Chondrocyte (in vitro differentiated cells): ENCODE measurements at places on chromosomes 5 and 9. TPM values are rescaled to one million over a fixed set of nuclear protein-coding genes. Genes with fewer than 3 reads are reported as not detected.

SPATA31C1 gene
- not detected in 3 replicates for total RNA-seq

TNC gene
- 61.3 to 179 TPM (median 64.1 TPM) in 3 replicates for total RNA-seq

IFT74 gene
- total RNA-seq, result 10.3 to 12.3 TPM (median 10.3 TPM) in 3 replicates

TICAM2 gene
- 3.2 to 4.7 TPM (median 4.0 TPM) in 3 replicates for total RNA-seq

GDF9 gene
- total RNA-seq, result 0.29 to 0.38 TPM (median 0.30 TPM) in 3 replicates

DNA sequence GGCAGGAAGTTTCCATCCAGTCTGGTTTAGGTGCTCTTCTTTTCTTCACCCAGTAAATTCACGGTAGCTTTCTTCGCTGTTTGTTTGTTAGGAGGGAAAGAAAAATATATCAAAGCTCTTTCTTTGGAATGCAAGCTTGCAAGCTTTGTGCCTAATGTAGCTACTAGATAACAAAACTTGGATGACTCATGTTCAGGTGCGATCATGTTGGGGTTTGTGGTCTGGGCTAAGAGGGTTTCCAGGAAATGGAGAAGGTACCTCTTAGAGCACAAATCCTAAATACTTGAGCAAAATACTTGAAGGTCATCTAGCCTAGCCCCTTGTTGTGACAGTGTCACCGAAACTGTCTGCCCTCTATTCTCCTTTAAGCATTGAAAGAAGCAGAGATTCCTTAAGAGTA lies 17.7 kb downstream of the SRP19 start:
- H3K36me3 ChIP-seq, result peaks cover 21% of the 10 kb centered on the region
- H3K4me1 ChIP-seq, result peaks cover 17% of the 10 kb centered on the region
- DNase-seq, result no peak
- H3K27me3 ChIP-seq, result no peaks in the 10 kb centered on the region

DNA sequence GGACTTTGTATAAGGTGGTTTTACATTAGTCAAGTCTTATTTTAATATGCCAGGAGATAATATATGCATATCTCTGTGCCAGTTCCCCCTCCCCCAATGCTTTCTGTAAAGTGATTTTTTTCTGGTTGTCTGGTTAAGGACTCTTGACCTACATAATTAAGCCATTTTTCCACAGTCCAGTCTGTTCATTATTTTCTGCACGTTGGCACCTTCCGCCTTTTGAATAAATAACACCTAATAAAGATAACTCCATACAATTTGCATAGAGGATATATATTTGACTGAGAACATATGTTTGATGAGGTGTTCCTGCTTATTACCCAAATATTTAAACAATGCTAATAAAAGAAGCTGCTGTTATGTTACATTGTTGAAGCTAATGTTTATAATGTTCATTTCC lies 320.9 kb downstream of the DMAC1 start:
- H3K4me3 ChIP-seq, result no peak overlapping the region
- no peaks in the 10 kb centered on the region for H3K36me3 ChIP-seq
- H3K27me3 ChIP-seq, result no peaks in the 10 kb centered on the region
- H3K27ac ChIP-seq, result no peak overlapping the region
- no peaks in the 10 kb centered on the region for H3K4me1 ChIP-seq

GRCh38 chr9:111187376-111187775 lies 142.6 kb downstream of the OR2K2 start:
- no peaks in the 10 kb centered on the region for H3K27me3 ChIP-seq
- H3K36me3 ChIP-seq, result peaks cover 3% of the 10 kb centered on the region
- DNase-seq, result no peak
- H3K4me3 ChIP-seq, result no peak overlapping the region

DNA sequence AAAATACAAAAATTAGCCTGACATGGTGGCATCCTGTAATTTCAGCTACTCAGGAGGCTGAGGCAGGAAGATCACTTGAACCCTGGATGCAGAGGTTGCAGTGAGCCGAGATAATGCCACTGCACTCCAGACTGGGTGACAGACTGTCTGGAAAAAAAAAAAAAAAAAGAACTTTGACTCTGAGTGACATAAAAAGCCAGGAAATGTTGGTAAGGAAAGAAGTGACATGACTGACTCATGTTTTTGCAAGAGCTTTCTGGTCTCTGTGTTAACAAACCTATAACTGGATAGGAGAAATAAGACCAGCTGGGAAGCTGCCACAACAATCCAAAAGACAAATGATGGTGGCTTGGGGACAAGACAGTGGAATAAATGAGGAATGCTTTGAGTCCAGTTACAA lies 272.1 kb downstream of the HINT1 start:
- peaks cover 4% of the 10 kb centered on the region for H3K27me3 ChIP-seq
- H3K36me3 ChIP-seq, result peaks cover 4% of the 10 kb centered on the region
- no peaks in the 10 kb centered on the region for H3K4me1 ChIP-seq
- no peak for DNase-seq

GRCh38 chr9:20623021-20623747 lies 885 bp upstream of the MLLT3 start:
- H3K36me3 ChIP-seq, result no peaks in the 10 kb centered on the region
- H3K4me3 ChIP-seq, result peak overlapping the region; percentile 89
- H3K27me3 ChIP-seq, result no peaks in the 10 kb centered on the region

GRCh38 chr5:2542821-2543220 lies 208.7 kb downstream of the IRX2 start:
- H3K4me1 ChIP-seq, result peaks cover 1% of the 10 kb centered on the region
- no peaks in the 10 kb centered on the region for H3K36me3 ChIP-seq
- H3K27me3 ChIP-seq, result peaks cover 9% of the 10 kb centered on the region
- DNase-seq, result no peak

DNA sequence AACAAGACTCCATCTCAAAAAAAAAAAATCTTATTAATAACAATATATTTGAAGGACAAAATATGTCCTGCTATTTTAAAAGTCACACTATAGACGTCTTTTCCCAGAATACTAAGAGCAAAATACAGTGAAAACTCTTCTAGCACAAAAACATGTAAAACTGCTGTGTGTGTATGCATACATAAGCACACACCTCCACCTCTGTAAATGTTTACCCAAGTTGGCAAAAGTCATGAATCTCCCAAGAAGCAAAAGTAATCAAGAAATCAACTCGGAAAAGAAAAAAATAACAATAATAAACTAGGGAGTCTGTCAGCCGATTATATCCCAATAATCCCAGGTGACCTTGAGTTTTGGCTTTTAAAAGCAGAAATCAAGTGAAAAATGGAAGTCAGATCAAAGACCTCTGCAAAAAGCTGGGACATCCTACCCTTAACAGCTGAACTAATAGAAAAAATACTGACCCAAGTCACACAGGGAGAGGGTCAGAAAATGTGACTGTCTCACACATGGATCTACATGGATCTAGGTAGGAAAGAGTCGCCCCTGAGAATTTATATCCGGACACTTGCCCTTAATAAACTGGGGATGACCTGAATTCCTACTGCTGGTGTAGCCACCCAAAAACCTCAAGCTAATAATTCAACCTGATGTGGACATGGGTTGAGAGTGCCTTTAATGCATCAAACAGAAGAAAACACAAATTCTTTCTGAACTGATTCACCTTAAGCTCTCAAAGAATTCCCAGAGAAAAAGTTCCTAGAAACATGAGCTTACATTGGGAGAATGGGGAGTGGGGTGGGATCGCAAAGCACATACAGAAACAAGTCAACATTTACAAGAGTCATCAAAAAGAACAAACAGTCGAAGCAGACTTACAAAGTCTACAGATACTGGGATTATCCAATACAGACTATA lies 29.9 kb downstream of the LPAR1 start:
- H3K27ac ChIP-seq, result no peak overlapping the region
- no peaks in the 10 kb centered on the region for H3K27me3 ChIP-seq
- H3K4me1 ChIP-seq, result peaks cover 28% of the 10 kb centered on the region
- H3K4me3 ChIP-seq, result no peak overlapping the region
- DNase-seq, result no peak

DNA sequence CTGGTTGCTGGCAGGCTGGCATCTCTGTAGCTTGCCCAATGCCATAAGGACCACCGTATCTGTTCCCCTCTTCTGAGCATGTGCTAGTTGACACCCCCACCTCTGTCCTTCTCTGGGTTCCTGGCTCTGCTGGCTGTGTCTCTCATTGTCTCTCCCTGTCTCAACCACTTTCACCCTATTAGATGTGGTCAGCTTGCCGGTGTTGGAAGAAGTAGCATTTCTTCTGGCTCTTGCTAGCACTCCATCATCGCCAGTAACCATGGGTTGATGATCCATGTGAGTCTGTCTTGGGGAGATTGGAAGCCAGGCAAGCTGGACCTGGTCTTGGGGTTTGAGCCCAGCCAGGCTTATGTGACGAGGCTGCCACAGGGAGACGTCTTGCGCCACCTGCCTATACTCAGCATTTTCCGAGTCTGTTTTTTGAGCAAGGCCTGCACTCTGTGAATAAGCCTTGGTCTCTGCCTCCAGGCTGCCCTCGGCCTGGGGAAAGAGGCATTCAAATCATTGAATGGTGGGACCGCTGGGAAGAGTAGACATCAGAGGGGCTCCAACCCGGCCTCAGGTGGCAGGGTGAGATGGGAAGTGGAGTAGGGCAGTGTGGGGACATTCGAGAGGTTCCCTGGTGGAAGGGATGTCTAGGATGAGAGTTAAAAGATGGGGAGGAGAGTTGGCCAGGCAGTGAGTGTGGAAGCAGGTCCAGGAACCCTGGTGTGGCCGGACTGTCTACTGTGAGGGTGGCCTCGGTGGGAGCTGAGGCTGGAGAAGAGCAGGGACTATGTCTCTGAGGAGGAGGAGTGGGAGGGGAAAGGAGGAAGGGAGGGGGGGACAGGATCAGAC lies 74.3 kb downstream of the ZNF618 start:
- no peak for DNase-seq
- no peaks in the 10 kb centered on the region for H3K27me3 ChIP-seq
- H3K27ac ChIP-seq, result no peak overlapping the region
- H3K36me3 ChIP-seq, result no peaks in the 10 kb centered on the region

- H3K36me3 ChIP-seq, result peaks cover 47% of the 10 kb centered on the region
- DNase-seq, result no peak
- H3K27ac ChIP-seq, result peak overlapping the region; percentile 54
- peaks cover 9% of the 10 kb centered on the region for H3K4me1 ChIP-seq
- no peaks in the 10 kb centered on the region for H3K27me3 ChIP-seq
Observed at GRCh38 chr9:131618071-131618479, 72.8 kb downstream of the PRRT1B start.

GRCh38 chr9:4674783-4675182 lies 4.6 kb upstream of the CDC37L1 start:
- no peaks in the 10 kb centered on the region for H3K27me3 ChIP-seq
- H3K27ac ChIP-seq, result no peak overlapping the region
- H3K4me1 ChIP-seq, result peaks cover 14% of the 10 kb centered on the region
- no peak overlapping the region for H3K4me3 ChIP-seq
- DNase-seq, result no peak

- H3K27me3 ChIP-seq, result no peaks in the 10 kb centered on the region
- no peak overlapping the region for H3K4me3 ChIP-seq
- no peak overlapping the region for H3K27ac ChIP-seq
- H3K4me1 ChIP-seq, result peaks cover 8% of the 10 kb centered on the region
Observed at GRCh38 chr9:27272103-27272502, 24.8 kb downstream of the EQTN start.

- no peaks in the 10 kb centered on the region for H3K27me3 ChIP-seq
- H3K27ac ChIP-seq, result no peak overlapping the region
- no peak for DNase-seq
- H3K4me3 ChIP-seq, result no peak overlapping the region
Observed at GRCh38 chr5:92665506-92665905, 915.5 kb downstream of the NR2F1-AS1 start.

- peaks cover 23% of the 10 kb centered on the region for H3K4me1 ChIP-seq
- H3K27me3 ChIP-seq, result peaks cover 8% of the 10 kb centered on the region
- no peak overlapping the region for H3K27ac ChIP-seq
- peaks cover 2% of the 10 kb centered on the region for H3K36me3 ChIP-seq
Observed at GRCh38 chr9:108163321-108164005, 673.9 kb upstream of the KLF4 start.

DNA sequence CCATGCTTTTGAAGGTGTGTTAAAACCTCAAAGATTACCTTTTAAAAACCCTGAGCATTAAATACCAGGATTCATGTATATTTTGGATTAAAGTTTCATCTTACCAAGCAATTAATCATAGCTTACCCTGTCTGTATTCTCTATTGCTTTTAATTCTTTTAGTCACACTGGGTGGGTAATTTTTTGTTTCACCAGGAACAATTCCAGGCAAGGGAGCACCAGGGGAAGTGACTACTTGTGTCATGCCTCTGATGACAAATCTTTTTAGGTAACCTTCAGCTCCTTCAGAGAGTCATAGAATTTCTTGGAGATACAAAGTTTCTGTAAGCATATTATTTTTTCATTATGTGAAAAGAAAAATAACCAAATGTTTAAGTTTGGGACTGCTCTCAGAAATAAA lies 33.4 kb upstream of the ANXA1 start:
- H3K4me1 ChIP-seq, result peaks cover 33% of the 10 kb centered on the region
- H3K27ac ChIP-seq, result no peak overlapping the region
- H3K27me3 ChIP-seq, result no peaks in the 10 kb centered on the region
- DNase-seq, result no peak
- no peaks in the 10 kb centered on the region for H3K36me3 ChIP-seq

- no peak overlapping the region for H3K4me3 ChIP-seq
- no peak overlapping the region for H3K27ac ChIP-seq
- peaks cover 7% of the 10 kb centered on the region for H3K36me3 ChIP-seq
- DNase-seq, result no peak
- H3K27me3 ChIP-seq, result no peaks in the 10 kb centered on the region
Observed at GRCh38 chr5:95778713-95779436, 43.7 kb downstream of the GLRX start.

GRCh38 chr9:131385296-131385695 lies 8.6 kb upstream of the PRRC2B start:
- no peaks in the 10 kb centered on the region for H3K27me3 ChIP-seq
- H3K36me3 ChIP-seq, result no peaks in the 10 kb centered on the region
- H3K27ac ChIP-seq, result no peak overlapping the region
- no peak overlapping the region for H3K4me3 ChIP-seq
- no peak for DNase-seq
- H3K4me1 ChIP-seq, result peaks cover 13% of the 10 kb centered on the region

- no peaks in the 10 kb centered on the region for H3K27me3 ChIP-seq
- peaks cover 28% of the 10 kb centered on the region for H3K4me1 ChIP-seq
- DNase-seq, result no peak
- H3K27ac ChIP-seq, result no peak overlapping the region
Observed at GRCh38 chr9:120481248-120481647, 98.7 kb downstream of the CDK5RAP2 start.

DNA sequence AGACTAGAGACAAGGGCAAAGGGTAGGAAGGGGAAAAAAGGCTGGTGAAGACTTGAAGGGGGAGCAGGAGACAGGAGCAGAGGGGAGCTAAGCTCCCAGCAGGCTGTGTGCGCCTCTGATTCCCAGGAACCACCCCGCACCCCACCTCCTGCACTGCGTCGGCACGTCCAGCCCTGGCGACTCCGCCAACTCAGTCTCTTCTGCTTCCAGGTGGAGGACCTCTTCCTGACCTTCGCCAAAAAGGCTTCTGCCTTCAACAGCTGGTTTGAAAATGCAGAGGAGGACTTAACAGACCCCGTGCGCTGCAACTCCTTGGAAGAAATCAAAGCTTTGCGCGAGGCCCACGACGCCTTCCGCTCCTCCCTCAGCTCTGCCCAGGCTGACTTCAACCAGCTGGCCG lies 30.5 kb downstream of the DYNC2I2 start:
- DNase-seq, result peak; percentile 63
- peak overlapping the region; percentile 76 for H3K27ac ChIP-seq
- H3K36me3 ChIP-seq, result peaks cover 53% of the 10 kb centered on the region
- no peaks in the 10 kb centered on the region for H3K4me1 ChIP-seq

GRCh38 chr9:113620377-113621161 lies 157.0 kb downstream of the RGS3 start:
- no peaks in the 10 kb centered on the region for H3K36me3 ChIP-seq
- peaks cover 79% of the 10 kb centered on the region for H3K4me1 ChIP-seq
- H3K4me3 ChIP-seq, result peak overlapping the region; percentile 53
- H3K27me3 ChIP-seq, result no peaks in the 10 kb centered on the region

GRCh38 chr5:42813533-42813932 lies 1.8 kb upstream of the SELENOP start:
- no peak overlapping the region for H3K4me3 ChIP-seq
- H3K27ac ChIP-seq, result no peak overlapping the region
- H3K27me3 ChIP-seq, result peaks cover 3% of the 10 kb centered on the region
- H3K36me3 ChIP-seq, result no peaks in the 10 kb centered on the region

- H3K27ac ChIP-seq, result no peak overlapping the region
- H3K4me1 ChIP-seq, result peaks cover 4% of the 10 kb centered on the region
- DNase-seq, result no peak
- H3K36me3 ChIP-seq, result no peaks in the 10 kb centered on the region
- H3K4me3 ChIP-seq, result no peak overlapping the region
- H3K27me3 ChIP-seq, result no peaks in the 10 kb centered on the region
Observed at GRCh38 chr5:56532466-56532865, 282.9 kb upstream of the MAP3K1 start.
